ENCODE measurements at places on chromosomes 16 and 17.

GRCh38 chr17:45578516-45579455, 88.3 kb upstream of the PLEKHM1 start:
- no peak for DNase-seq

GRCh38 chr16:6190776-6191175, 1093.2 kb upstream of the EEF2KMT start:
- no peak for DNase-seq

- no peak for DNase-seq
Observed at GRCh38 chr16:19114359-19115147, 789 bp downstream of the ITPRIPL2 start.

DNA sequence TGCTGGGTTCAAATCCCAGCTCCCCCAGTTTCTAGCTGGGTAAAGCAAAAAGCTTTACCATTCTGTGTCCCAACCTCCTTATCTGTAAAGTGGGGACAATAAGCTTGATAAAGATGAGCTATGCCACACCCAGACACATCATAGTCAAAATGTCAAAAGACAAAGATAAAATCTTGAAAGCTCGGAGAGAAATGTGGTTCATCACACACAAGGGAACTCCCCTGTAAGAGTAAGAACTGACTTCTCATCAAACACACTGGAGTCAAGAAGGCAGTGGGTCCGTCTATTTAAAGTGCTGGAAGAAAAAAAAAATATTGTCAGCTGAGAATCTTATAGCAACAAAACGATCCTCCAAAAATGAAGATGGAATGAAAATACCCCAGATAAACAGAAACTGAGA, 25.3 kb downstream of the CACNG5 start:
- DNase-seq = no peak

GRCh38 chr16:65905331-65905730, 461.2 kb upstream of the CDH5 start:
- no peak for DNase-seq

DNA sequence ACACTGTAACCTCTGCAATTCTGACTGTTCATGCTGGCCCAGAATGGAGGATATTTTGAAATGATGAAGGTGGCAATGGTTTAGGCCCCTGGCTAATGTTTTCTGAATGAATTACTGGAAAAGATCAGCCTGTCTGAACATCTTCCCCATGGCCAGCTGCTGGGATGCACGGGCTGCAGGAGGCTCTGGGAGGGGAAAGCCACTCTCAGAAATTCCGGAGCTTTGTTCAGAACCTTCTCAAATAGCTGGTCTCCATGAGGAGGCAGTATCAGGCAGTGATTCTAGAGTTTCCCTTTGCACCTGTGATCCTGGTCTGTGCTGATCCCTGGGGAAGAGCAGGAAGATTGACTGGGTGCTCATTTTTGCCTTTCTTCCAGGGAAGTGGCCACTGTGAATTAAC, 5.0 kb downstream of the SLC6A2 start:
- no peak for DNase-seq

DNA sequence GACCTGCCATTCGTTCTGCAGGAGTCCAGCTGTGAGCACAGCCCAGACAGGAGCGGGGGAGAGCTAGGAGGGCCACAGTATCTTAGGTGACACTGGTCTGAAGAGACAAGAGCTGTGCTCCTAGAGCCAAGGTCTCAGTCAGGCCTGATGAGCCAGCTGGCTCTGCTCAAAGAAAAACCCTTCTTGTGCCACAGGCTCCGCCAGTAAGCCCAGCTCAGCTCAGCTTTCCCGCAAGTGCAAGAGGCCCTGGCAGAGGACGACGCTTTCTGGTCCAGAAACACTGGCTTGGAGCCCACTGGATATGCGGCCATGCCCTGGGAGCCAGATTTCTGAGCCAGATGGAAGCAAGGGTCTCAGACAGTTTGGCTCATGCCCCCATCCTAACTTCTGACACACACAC, 23.9 kb downstream of the PEMT start:
- DNase-seq = no peak

DNA sequence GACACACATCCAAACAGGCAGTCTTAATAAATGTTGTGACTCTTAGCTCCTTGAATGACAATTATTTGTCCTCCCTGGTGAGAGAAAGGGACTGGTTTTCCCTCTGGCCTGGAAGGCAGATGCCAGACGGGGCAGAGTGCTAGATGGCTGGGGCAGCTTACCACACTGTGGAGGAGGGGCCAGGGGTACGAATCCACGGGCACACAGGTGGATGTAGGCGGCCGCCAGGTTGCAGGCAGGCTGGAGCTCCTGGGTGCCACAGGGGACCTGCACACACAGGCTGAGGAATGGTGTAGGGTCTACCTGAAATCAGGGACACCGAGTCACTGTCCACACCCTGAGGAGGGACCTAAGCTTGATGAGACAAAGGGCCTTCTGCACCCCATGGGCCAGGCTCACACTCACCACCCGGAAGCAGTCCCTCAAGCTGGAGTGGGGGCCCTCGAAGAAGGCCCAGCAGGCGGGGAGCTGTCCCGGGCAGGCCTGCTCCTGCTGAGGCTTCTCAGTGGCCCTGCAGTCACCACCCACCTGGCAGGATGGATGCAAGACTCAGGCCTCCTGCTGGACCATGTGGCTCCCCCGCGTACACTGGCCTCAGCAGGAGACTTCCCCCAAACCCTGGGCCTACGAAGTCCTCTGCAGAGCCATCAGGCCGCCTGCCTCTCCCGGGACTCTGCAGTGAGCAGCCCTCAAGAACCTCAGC, 38.4 kb downstream of the RMI2 start:
- DNase-seq = no peak

DNA sequence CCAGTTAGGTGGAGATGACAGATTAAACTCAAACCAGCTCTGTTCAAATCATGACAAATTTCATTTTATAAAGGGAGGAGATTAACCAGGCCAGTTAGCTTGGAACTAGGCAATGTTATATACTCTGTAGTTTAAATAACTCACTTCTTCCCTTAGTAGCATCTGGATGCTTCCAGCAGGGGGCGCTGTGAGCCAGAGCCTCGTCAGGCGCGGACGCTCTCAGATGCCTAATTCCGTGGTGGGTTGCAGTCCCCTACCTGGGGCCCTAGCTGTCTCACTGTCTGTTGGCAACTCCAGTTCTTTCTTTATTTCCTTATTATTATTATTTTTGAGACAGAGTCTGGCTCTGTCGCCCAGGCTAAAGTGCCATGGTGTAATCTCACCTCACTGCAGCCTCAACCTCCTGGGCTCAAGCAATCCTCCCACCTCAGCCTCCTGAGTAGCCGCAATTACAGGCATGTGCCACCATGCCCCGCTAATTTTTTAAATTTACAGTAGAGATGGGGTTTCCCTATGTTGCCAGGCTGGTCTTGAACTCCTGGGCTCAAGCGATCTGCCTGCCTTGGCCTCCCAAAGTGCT, 17.3 kb upstream of the WFDC1 start:
- peak; percentile 79 for DNase-seq

GRCh38 chr16:27316038-27316680, 2.4 kb downstream of the IL4R start:
- DNase-seq = no peak

DNA sequence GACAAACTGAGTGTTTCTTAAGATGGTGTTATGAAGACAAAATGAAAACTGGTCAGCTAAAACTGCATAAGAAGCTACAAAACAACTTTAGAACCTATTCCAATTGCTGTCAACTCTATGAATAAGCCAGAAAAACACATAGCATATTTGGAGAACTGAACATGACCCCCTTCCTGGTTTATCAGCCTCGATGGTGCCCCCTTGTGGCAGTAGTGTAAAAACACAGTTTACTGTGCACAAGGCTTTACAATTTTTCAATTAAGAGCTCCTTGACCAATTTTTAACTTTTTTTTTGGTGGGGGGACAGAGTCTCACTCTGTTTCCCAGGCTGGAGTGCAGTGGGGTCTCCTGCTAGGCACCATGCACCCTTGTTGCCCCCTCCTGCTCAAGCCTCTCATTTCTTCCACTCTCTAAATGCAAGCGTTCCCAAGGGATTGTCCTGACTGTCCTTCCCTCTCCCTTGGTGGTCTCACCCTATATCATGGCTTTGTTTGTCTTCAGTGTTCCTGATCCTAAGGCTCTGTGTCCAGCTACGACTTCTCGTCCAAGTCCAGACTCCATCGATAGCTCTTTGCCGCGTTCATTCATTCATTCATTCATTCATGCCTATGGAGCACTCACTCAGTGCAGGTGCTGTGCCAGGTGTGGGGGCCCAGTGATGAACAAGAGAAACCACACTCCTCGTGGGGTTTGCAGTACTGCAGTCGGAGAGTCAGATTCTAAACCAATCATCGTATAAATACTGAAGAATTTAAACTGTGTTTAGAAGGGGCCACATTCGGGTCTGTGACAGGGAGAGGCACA, 7.5 kb downstream of the EIF1 start:
- peak; percentile 87 for DNase-seq

DNA sequence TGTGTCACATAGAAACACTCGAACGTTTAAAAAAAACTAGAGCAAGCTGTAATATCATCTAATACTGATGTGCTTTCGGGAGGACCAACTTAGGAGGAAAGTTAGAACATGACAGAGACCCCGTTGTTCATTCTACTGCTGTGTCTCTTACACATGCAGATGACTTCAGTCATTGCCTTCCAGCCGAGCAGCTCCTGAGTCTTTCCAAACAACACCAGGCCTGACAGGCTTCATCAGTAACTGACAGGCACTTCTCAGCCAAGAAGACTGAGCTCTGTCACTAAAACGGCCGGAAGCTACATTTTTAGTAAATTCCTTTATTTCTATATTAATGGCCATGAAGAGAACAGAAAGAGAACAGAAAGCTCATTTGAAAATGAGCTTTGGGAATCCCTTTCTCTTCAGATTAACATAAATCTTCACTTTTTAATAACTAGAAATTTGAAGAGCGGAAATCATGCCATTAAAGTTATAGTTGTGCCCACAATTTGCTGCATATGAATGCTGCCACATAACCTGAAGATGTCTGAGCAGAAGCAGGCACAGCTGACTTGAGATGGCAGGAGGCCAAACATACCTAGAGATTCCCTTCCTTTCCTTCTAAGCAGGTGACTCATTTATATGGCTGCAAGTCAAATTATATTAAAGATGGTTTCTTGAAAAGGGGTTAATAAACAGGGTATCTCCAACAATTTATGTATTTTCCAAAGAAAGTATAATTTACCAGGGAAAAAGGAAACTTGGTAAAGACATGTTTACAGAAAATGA, 148.9 kb downstream of the ITFG1 start:
- no peak for DNase-seq

GRCh38 chr17:41648411-41649195, 24.2 kb upstream of the KRT17 start:
- peak; percentile 93 for DNase-seq

DNA sequence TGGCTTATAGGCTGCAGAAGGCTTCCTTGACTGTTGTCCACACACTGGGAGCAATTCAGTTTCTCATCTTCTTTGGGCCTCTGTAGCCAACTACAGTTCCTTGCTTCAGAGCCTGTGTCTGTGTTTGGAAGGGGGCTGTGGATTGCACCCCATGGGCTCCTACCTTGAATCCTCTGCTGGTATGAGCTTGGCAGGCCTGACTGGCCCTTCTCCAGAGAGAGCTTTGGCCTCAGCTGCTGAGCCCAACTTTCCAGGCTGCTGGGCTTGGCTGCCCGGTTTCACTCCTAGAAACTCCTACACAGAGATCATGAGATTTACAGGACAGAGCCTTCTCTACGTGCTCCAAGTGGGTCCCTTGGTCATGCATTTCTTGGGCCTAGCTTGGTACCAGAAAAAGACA, 354.4 kb downstream of the SNX29 start:
- no peak for DNase-seq

DNA sequence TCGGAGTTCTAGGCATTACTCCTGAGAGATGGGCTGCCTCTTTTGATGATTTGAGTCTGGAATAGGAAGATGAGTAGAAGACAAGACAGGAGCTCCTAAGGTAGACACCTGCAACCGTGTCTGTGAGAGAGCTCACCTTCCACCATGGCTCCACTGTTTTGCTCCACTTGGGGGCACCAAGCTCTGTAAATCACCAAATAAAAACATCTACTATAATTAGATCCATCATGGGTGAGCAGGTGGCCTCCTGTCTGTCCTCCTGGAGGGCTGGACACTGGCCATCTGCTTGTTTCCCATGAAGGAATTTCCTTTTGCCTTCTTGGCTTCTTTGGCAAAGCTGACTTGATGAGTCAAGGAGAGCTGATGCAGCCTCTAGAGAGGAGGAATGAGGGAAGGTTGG, 179.0 kb downstream of the HAPSTR1 start:
- DNase-seq = no peak

GRCh38 chr17:73182616-73183310, 10.1 kb upstream of the COG1 start:
- no peak for DNase-seq

GRCh38 chr17:57276621-57277020, 20.3 kb downstream of the MSI2 start:
- DNase-seq = no peak

GRCh38 chr16:55322327-55322726, 1.7 kb upstream of the IRX6 start:
- DNase-seq = no peak

DNA sequence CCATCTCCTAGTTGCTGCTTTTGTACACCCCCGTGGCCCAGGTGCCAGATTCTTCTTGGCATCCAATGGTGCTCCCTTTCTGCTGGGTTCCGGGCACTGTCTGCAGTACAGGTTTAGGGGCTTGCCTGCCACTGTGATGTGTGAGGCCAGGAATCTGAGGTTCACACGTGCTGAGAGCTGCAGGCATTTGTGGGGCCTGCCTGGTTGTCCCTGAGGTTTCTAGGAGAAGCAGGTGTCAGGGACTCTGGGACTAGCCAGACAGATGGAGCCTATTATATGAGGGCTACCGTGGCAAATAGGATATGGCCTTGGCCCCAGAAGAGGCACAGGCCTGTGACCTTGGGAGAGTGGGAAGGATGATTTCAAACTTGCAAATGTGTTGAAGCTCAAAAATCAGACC, 29.3 kb downstream of the NDEL1 start:
- no peak for DNase-seq

GRCh38 chr16:54281535-54282201, 4.9 kb downstream of the IRX3 start:
- DNase-seq = no peak

- DNase-seq = peak; percentile 18
Observed at GRCh38 chr17:81160306-81160705, 5.0 kb upstream of the PVALEF start.

DNA sequence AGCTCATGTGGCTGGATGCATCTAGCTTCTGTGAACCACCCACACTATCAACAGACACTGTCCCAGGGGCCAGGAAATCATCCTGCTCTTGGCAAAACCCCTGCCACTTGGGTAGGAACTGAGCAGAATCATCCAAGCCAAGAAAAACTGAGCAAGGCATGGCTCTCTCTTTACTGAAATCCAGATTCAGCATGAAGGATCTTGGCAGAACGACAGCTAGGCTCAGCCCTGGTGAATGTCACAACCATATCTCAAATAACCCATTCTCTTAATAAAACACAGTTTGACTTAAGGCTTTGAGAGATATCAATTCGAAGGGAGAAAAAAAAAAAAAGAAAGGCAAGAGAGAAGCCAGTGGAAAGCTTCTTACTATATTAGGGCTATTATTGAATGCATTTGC, 72.2 kb downstream of the MAF start:
- DNase-seq = no peak

GRCh38 chr17:27564463-27564862, 66.5 kb upstream of the LGALS9 start:
- DNase-seq = no peak

- no peak for DNase-seq
Observed at GRCh38 chr16:90046122-90046970, 27.1 kb upstream of the DBNDD1 start.

- DNase-seq = peak; percentile 94
Observed at GRCh38 chr17:43546319-43547188, at the start of gene ETV4. TSS of gene ETV4 (minus strand) at chr17:43546340. CDS start at chr17:43545617, 723 bp downstream.

GRCh38 chr16:70460737-70461261, 6.4 kb downstream of the FCSK start:
- no peak for DNase-seq

- no peak for DNase-seq
Observed at GRCh38 chr16:80369138-80369958, 171.4 kb upstream of the DYNLRB2 start.

All from CD4-positive, alpha-beta T cell treated with Interleukin-17A for 4 hours (primary cell).